ENCODE measurements at places on chromosomes 6 and 20.

DNA sequence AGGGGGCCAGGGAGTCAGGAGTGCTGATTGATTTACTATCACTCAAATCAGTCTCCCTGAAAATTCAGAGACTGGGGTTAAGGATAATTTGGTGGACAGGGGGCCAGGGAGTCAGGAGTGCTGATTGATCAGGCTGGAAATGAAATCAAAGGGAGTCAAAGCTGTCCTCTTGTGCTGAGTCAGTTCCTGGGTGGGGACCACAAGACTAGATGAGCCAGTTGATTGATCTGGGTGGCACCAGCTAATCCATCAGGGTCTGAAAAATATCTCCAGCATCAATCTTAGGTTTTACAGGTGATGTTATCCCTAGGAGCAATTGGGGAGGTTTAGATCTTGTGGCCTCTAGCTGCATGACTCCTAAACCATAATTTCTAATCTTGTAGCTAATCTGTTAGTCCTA, 6.1 kb upstream of the AFG1L start:
- DNase-seq: no peak

- no peak for DNase-seq
Observed at GRCh38 chr6:116108836-116109235, 8.2 kb downstream of the NT5DC1 start.

DNA sequence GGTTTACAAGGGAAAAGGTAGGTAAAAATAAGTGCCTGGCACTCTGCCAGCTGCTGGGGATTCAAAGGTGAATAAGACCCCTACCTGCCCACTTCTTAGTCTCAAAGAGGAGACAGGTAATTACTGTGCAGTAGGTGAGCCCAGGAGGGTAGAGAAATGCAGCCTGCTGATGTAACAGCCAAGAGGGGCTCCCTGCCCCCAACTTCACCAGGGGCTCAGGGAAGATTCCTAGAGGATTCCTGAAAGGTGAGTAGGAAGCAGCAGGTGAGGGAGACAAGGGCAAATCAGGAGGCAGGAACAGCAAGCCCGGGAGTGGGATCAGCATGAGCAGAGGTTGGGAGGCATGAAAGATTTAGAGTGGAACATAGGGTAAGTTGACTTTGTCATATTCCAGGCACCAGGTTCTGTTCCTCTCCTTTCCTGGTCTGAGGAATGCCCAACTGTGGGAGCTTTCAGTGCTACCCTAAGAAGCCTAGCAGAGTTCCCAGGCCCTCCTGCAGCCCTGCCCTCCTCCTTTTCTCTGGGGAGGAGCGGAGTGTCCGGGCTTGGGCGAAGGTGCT, 258.1 kb downstream of the LRFN2 start:
- DNase-seq: no peak

DNA sequence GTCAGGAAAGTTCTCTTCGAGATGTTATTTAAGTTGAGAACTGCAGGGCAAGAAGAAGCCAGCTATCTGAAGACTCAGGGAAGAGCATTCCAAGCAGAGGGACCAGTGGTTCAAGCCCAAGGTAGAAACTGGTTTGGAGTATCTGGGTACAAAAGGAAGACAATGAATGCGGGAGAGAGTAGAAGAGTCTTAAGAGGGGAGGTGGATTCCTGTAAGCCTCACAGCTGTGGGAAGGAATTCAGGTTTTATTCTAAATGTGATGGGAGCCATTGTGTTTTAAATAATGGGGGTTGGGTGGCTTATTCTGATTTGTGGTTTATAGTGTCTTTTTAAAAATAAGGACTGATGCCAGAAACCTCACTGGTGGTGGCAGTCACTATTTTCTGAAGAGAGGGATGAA, 37.6 kb upstream of the TENT5A start:
- DNase-seq: no peak

DNA sequence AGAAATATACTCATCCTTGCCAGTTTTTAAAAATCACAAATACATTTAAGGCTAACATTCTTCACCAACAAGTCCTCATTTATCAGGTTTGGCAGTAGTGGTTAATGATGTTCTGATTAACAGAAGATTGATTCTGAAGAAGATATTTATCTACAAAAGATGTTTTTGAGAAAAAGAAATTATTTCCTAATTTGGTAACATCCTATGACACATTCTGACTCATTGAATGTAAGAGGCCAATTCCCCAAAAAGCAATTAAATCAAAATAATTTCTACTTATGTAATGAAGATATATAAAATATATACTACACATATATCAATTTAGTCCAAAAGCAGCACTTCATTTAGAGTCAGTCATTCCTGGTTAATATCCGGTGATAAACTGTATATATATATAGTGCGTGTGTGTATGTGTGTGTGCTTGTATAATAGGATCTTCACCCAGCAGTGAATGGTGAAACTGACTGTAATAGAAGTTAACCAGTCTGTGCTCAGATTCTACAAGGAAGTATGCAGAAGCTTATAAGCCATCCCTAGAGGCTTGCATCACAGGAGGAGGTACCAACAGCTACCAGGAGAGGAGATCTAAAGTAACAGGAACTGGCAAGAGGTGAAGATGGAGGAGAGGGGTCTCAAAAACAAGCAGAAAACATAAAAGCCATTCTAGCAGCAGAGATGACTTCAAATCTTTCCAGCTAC, 82.9 kb upstream of the MARCKS start:
- no peak for DNase-seq

Data from stimulated activated CD4-positive, alpha-beta T cell treated with anti-CD3 and anti-CD28 coated beads, Interleukin-15, amount 100 ng/mL, for 24 hours (primary cell).